ENCODE measurements at places on chromosomes 1 and 21.

DNA sequence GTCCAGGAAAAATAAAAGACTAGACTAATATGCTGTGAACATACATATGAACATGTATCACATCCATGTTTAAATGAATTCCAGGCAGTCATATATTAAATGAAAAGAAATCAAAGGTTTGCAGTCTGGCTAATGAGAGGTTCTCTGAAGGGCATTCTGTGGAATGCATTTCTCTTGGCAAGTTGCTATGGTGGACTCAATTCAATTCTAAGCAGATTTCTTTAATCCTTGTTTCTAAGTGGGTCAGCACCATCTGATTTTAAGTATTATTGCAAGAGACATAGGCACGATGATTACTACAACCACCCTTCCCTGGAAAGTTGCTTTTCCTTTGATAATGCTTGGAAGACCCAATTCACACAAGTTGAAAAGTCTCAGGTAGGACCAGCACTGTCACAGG lies 23.9 kb upstream of the ABCA4 start:
- no peak for DNase-seq

- no peak for DNase-seq
Observed at GRCh38 chr1:221856228-221857093, 114.6 kb upstream of the DUSP10 start.

DNA sequence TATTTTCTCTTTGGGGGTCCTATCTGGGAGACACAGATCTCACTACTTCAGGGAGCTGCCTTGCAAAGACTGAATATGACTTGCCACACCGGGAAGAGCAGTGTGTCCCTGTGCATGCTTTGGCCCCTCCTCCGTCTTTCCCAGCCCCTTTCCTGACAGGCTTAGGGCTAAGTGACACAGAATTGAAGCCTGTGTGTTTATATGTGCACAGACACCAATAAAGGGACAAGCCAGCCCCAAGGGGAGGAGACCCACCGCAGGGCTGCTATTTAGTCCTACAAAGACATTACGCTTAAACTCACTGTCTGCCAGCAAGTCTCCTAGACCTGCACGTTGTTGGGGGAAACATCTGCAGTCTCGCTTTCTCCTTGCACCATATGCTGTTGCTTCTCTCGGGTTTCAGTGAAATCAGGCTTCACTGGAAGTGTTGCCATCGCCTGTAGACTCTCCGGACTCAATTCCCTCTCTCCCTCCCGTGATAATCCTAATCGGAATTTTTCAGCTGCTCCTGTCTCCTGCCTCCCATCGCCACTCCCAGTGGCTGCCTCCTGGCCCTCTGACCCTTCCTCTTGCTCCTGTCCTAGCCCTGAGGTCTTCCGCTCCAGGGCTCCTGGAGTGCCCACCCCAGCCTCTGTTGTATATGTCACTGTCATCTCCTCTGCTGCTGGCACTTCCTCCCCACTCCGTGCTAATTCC lies 58.5 kb upstream of the LRRC53 start:
- DNase-seq = no peak

GRCh38 chr1:168079761-168080160 lies 57.0 kb downstream of the GPR161 start:
- no peak for DNase-seq

- no peak for DNase-seq
Observed at GRCh38 chr1:198064181-198064580, 92.6 kb upstream of the NEK7 start.

DNA sequence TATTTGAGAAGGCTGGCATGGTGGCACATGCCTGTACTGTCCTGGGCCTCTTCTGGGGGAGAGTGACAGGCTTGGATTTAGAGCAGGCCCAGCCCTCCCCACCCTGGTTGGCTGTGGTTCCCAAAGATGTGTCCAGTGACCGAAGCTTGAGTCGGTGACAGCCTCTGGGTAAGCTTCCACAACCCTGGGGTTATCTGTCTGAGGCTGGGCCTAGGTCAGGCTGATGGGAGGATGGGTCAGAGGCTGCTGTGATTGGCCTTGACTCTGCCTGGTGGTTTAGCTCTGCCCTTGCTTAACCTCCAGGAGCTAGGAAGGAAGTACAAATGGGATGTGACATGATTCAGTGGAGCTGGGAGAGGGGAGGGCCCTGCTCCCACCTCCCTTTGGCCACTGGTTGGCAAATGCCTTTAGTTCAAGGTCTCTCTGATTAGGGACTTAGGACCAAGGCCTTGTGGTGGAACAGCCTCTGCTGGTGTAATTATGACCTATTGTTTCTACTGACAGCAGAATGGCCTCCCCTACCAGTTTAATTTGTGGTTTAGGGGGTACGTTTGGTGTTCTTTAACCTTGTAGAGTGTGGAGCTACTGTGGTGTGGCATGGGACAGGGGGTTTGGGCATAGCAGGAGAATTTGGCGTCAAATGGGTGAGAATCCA lies 16.6 kb downstream of the NUDC start:
- no peak for DNase-seq
